ENCODE measurements at places on chromosomes 1 and 21.

DNA sequence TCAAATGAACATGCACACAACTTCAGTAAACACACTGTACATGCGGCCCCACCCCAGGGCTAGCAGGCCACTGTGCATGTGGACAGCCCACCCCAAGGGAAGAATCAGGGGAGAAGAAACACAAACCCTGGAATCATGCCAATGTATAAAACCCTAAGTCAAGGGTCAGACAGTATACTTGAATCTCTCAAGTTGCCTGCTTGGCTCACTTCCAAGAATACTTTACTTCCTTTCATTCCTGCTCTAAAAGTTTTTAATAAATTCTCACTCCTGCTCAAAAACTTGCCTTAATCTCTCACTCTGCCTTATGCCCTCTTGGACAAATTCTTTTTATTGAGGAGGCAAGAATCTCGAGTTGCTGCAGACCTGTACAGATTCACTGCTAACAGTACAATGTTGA lies 231.2 kb upstream of the CACYBP start:
- DNase-seq = no peak

DNA sequence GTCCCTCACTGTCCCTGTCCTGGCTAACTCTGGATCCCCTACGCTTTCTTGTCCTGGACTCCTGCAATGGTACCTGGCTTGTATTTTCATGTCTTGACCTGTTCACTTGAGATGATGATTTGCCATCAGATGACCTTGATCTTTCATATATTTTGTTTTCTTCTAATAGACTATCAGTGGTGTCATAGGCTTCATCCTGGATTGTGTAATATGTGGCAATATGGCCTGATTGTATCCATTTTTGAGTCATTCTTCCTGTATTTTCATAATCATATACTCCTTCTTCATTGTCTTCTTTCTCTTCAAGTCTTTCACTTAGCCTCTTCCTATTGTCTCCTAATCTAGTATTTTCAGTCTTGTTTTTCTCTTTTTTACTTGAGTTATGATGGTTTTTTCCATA lies 11.1 kb downstream of the FLG start:
- DNase-seq = no peak

- no peak for DNase-seq
Measured at GRCh38 chr1:165445388-165445787, 462 bp upstream of the RXRG start.

DNA sequence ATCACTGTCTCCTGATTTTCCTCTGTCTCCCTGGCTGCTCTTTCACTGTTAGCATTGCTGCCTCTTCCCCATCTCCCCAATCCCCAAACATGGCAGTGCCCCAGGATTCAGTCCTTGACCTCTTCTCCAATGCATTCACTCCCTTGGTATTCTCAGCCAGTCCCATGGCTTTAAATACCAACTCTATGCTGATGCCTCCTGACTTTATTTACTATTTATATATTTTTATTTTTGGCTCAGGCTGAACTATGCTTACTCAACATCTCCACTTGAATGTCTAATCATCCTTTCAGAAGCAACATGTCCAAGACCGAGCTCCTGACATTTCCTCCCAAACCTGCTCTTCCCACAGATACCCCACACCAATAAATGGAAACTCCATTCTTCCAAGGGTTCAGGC lies 26.3 kb downstream of the NMNAT2 start:
- no peak for DNase-seq

- DNase-seq = no peak
Measured at GRCh38 chr21:32260130-32260529, 18.7 kb downstream of the MIS18A start.

- no peak for DNase-seq
Measured at GRCh38 chr21:39453571-39454179, 1.9 kb downstream of the SH3BGR start.

- no peak for DNase-seq
Measured at GRCh38 chr1:211741116-211741515, 65.7 kb upstream of the NEK2 start.

GRCh38 chr1:111320066-111320879 lies 29.6 kb downstream of the CHIA start:
- DNase-seq = no peak

GRCh38 chr1:168372861-168373371 lies 92.2 kb downstream of the TBX19 start:
- no peak for DNase-seq

DNA sequence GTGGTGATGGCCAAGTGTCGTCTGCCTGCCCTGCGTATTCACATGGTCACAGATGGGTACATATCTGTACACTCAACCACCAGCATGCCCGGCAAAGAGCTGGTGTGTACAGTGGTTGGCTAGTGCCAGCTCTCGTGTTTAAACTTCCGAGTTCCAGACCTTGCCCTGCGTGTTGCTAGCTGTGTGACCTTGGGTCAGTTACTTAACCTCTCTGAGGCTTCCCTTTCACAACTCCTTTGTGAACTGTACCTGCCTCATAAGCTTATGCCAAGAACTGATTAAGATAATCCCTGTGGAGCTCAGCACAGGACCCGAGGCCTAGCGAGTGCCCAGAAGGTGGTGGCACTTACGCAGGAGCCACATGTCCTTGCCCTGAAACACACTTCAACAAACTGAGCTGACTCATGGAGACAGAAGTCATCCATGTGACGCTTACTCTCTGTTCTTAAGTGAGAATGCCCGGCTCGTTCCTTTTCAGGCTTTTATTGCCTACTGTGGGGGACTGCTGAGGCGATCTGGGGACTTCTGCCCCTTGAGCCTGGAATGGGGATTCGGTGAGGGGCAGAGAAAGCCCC lies 55.4 kb downstream of the ALPL start:
- no peak for DNase-seq

GRCh38 chr1:205630651-205631009 lies 1.2 kb downstream of the ELK4 start:
- no peak for DNase-seq

DNA sequence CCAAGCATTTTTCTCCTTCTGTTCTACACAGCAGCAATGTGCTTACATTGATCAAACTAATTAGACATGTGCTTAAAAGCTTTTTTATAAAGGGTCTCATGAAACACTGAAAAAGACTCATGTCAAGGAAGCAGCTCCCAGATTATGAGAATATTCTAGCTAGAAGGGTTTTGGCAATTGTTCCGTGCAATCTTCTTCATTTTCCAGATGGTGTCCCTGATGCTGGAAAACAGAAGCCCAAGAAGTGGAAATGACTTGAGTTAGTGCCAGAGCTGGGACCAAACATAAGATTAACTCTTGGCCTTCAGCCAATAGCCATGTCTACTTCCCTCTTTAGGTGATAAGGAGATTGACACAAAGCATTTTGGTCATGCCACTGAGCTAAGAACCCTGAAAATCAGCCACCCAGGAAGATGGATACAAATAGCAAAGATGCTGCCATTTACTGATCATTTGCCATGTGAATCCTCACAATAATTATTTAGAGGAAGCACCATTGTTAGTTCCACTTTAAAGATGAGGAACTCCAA lies 110.8 kb downstream of the MATN1 start:
- DNase-seq = no peak

GRCh38 chr1:28416509-28417194 lies 47.1 kb downstream of the PHACTR4 start:
- DNase-seq = no peak

- DNase-seq = no peak
Measured at GRCh38 chr21:37172646-37173045, 94.5 kb downstream of the VPS26C start.

DNA sequence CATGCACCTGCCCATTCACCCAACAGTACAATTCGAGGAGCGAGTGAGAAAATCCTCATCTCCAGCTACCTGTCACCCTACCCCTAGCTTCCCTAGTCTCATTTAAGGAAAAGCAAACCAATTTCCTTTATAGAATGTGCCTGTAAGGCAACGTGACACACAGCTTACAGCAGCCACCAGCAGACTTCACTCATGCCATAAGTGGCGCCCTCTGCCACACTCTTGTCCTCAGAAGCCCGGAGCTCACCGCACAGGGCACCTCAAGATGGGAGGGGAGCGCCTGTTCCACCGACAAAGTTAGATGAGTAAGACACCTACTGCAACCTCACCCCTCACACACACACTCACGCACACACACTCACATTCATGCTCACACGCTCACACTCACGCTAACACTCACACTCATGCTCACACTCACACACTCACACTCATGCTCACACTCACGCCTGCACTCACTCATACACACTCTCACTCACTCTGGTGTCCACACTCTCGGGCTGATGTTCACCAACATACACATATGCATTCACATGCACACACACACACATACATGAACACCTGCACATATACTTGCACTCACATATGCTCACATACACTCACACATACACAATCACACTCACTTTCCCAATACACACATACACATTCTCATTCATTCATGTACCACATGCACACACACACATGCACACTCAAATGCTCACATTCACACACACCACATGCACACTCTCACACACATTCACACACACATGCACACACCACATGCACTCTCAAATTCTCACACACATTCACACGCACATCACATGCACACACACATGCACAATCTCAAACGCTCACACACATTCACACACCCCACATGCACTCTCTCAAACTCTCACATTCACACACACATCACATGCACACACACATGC lies 170.7 kb downstream of the PSMG1 start:
- DNase-seq = no peak

GRCh38 chr1:36135330-36135667 lies 10.3 kb upstream of the COL8A2 start:
- DNase-seq = no peak

DNA sequence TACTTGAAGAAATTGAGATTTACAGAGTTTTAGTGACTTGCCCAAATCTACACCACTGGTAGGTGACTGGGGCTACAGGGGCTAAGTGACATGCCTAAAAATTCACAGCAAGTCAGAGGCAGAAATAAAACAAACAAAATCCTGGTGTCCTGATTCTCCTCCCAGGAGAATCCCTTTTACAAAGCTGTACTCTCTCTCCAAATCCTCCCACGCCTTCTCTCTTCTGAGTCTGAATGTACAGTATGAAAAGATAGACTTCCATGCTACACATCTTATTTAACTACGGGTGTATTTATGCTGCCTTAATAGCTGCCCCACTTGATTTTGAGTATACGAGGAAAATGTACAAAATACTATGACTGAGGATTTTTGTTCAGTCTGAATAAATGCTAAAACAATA lies 65.4 kb downstream of the SGIP1 start:
- no peak for DNase-seq

DNA sequence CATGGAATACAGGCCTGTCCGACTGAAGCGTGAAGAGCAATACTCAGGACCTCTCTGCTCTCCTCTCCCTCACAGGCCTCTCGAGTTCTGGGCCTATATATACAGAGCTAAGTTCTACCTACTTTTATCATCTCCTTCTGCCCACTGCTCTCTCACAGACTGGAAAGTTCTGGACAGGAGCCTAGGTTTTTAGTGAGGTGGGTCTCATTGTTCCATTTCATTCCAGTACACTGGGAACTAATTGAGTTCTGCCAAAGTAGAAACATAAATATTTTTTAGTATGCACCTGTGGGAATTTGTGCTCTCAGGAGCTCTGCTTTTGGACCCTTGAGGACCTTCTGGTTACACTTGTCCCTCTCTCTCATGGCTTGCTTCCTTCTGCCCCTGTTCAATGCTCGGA lies at the start of gene TEDDM1:
TSS of gene TEDDM1 (minus strand) at position 101 of the 400 bp plus-strand sequence. CDS start 182 bp downstream, outside the sequence.
- DNase-seq = no peak

DNA sequence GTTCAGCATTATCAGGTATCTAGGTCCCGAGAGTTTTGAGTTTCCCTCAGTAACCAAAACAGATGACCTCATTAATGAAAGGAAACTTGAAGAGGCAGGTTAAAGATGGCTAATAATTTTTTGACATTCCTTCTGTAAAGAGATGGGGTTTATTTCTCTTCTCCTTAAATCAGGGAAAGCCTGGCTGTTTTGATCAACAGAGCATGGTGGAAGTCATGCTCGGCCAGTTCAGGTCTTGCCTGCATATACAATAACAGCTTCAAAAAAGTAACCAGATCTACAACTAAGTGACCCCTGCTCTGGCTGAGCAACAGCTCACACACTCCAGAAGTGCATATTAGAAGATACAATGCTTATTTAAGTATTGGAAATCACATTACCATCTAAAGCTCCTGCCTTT lies 36.6 kb upstream of the POU2F1 start:
- no peak for DNase-seq

DNA sequence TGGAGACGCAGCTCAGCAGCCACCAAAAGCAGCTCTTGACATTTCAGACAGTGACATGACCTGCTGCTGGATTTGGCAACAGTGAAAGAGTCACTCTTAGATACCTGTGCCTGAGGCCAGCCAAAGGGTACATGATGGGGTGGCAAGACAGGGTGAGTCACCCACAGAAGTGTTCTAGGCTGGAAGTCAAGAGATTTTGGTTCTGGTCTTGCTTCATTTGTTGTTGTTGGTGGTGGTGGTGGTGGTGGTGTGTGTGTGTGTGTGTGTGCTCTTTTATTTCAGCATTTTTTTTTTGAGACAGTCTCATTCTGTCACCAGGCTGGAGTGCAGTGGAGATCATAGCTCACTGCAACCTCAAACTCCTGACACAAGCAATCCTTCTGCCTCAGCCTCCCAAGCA lies 25.8 kb downstream of the SHISAL2A start:
- peak; percentile 51 for DNase-seq

GRCh38 chr1:4327142-4327541 lies 327.3 kb upstream of the AJAP1 start:
- no peak for DNase-seq

- no peak for DNase-seq
Measured at GRCh38 chr1:236692742-236693141, 6.4 kb downstream of the ACTN2 start.

GRCh38 chr1:27343639-27344025 lies 1.8 kb downstream of the SYTL1 start:
- peak; percentile 18 for DNase-seq

DNA sequence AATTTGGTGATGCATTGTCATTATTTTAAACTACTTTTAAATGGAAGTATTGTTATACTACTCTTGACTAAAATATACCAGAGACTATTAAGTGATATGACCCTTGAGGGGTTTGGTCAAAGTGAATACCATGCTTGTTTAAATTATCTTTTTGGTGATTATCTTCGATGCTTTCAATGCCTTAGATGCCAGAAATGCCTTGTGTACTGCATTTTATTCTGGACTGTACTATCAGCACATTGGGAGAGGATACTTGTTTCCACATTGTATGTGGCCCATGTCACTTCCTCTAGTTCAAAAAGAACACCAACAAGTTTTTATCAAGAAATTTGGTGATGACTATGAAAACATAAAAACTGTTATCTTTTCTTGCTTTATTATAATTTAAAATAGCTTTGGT lies 16.3 kb downstream of the MAP3K7CL start:
- DNase-seq = no peak

DNA sequence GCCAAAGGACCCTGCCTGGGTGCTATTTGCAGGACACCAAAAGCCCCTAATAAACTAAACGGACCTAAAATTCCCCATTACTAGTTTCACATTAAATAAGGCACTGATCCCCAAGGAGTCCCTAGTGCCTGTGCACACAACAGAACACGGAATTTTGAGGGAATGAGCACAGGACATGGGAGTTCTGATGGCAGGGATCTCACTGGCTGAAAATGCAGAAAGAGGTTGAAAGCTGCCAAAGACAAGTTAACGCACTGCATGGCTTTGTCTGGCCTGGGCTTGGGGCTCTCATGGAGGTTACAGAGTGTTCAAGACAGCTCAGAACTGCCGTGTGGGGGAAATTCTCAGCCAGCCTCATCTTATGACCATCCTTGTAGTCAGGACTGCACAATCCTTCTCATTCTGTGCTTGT lies 15.6 kb upstream of the ATP1B1 start:
- DNase-seq = no peak

- no peak for DNase-seq
Measured at GRCh38 chr1:4595341-4596225, 58.8 kb upstream of the AJAP1 start.
